ENCODE measurements at places on chromosomes 1 and 21. TPM values are rescaled to one million over a fixed set of nuclear protein-coding genes. Genes with fewer than 3 reads are reported as not detected.

SAMSN1 gene
- total RNA-seq = not detected

HYI gene
- total RNA-seq = 207 TPM

KANK4 gene
- total RNA-seq = not detected

NUP210L gene
- 0.09 TPM for total RNA-seq

CTTNBP2NL gene
- total RNA-seq = 23.8 TPM

DNA sequence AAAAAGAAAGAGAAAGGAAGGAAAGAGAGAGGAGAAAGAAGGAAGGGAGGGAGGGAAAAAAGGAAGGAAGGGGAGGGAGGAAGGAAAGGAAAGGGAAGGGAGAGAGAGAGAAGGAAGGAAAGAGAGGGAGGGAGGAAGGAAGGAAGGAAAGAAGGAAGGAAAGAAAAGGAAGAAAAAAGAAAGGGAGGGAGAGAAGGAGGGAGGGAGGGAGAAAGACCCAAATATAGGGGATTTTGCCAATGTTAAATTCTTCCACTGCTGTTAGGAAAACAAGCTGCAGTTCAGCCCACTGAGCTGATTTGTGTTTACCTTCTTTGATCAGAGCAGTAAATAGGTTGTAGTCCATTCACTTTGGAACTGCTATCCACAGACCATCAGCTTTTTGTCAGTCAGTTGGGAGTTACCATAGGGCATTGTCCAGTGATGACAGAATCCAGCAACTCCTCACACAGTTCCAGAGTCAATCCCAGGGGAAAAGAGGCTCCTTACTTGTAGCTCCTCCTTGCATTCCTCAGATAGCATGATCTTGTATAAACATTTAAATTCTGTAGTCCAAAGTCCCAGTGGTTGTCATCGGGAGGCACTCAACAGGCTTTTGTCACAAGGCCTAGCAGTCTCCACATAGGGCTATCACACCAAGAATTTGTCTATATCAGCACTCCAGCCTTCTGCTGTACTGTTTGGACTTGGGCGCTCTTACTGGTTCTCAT lies 13.5 kb upstream of the PPP1R8 start:
- no peak for DNase-seq

DNA sequence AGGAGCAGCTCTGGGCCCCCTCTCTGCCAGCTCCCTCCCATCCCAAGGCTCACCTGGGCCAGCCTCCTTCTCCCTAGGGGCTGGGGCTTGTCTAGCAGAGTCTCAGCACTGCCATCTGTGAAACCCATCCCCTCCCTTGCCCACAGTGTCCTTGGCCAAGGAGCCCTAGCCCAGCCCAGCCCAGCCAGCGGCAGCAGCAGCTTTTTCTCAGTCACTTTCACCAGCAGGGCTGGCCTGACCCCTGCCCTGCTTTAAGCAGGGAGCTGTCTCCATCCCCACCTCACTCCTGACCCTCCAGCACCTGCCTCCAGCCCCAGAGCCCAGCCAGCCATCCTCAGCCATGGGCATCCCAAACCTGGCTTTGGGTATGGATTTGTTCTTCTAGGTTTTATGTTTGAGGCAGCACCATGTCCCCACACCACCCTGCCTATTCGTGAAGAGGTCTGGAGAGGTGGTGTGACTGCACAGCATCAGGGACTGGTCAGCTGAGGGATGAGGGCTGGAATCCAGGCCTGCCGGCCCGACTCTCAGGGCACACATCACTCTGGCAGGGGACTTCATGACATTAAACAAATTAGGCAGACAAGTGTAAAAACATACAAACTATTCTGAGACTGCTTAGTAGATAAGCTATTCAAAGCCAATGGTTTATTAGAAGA lies 36.1 kb upstream of the ABCG1 start:
- no peak for DNase-seq

GRCh38 chr1:184757406-184757805 lies 2.7 kb upstream of the EDEM3 start:
- no peak for DNase-seq

- DNase-seq = no peak
These were observed 936 bp upstream of the NCAM2 start for GRCh38 chr21:20997311-20997635.

- DNase-seq = peak; percentile 13
These were observed 403.7 kb downstream of the SIPA1L2 start for GRCh38 chr1:232226197-232226712.

DNA sequence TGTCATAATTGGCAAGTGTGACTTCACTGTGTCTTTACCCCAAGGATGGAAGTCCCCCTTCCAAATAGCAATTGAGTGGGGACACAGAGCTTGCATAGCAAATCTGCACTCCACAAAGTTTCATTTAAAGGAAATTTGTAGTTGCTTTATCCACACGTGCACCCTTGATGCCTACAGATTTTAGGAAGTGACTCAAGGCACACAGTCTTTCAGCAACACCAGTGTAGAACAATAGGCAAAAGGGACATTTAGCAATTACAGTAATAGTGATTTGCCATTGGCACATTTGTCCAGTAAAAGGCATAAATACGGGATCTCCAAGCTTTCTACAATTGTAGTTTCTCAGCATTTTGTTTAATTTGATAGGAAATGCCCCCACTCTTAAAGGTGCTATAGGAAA lies 43.4 kb upstream of the KAZN start:
- DNase-seq = no peak

DNA sequence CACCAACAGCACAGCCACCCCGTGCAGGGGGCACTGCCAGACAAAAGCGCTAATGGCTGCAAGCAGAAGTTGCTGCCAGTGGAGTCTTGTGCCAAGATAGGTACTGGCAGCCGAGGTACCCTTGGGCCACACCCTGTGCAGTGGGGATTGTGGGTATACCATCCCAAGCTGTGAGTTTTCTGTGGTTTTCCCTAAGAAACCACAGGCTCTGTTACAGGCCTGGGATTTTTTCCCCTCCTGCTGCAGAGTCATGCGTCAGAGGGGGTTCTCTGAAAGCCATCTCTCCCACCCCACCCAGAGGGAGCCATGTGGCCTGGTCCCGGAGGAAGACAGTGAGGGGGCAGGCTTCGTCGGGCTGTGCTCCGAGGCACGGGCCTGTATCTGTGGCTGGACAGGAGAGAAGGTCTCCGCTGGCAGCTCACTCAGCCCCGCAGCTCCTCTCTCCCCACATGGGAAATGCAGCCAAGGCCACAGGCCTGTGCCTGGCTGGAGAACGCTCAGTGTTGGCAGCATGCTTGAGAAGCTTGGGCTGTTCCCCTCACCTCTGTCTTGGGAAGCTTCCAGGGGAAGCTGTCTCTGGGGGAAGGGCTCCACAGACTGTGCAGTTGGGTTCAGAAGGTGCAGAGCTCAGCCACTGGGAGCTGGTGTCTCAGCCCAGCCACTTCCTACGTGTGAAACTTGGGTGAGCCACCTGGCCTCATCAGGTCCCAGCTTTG lies 42.5 kb downstream of the NEK2 start:
- DNase-seq = no peak

DNA sequence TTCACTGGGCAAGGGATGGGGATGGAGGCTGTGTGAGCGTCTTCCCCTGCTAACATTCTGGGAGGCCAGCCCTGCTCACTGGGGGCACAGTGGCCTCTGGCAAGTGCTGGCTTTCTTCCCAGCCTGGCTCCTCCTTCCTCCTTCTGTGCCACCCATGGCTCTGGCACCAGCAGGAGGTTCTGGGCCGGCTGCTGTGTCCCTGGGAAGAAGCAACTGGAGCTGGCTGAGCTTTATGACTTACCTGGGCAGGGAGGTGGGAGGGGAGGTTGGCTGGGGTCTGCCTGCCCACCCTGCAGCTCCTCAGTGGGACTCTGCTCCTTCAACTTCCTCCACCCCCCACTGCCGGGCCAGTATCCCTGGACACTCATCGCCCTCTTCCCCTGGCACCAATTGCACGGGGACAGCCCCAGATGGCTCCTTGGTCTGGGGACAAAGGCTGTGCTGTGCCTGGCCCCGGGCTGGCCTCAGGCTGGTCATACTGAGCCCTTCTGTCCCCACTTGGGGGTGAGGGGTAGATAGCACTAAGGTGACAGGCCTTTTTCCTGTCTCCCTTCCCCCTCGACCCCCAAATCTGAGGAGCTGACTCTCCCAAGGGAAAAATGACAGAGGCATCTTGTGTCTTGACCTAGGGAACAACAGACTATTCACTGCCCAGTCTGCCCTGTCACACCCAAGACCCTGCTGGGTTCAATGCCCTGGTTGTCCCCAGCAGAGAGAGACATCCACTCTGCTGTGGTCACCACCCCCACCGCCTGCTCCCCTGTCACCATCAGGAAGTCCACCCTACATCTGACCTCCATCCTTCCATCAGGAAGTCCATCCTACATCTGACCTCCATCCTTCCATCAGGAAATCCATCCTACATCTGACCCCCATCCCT lies 14.4 kb downstream of the CDK18 start:
- DNase-seq = no peak

- peak; percentile 95 for DNase-seq
These were observed 27.2 kb upstream of the EPS8L3 start for GRCh38 chr1:109790735-109791494.

DNA sequence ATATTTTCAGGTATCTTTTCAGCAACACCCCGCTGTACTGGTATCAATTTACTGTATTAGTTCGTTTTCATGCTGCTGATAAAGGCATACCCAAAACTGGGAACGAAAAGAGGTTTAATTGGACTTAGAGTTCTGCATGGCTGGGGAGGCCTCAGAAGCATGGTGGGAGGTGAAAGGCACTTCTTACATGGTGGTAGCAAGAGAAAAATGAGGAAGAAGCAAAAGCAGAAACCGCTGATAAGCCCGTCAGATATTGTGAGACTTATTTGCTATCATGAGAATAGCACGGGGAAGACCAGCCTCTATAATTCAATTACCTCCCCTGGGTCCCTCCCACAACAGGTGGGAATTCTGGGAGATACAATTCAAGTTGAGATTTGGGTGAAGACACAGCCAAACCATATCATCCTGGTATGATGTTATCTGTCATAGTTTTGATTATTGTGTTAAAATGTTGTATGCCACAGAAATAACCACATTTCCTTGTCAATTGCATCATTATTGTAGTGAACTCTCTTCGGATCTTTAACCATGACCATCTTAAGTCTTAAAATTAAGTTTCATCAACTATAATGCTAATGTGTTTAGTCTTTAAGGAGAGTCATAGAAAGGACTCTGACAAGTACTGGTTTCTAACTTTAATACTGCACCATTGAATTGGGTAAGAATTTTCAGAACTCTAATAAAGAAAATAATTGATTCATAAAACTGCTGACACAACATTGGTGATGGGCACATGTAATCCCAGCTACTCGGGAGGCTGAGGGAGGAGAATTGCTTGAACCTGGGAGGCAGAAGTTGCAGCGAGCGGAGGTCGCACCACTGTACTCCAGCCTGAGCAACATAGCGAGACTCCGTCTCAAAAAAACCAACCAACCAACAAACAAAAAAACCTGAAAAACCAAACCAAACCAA lies 58.2 kb downstream of the TBX19 start:
- DNase-seq = no peak

DNA sequence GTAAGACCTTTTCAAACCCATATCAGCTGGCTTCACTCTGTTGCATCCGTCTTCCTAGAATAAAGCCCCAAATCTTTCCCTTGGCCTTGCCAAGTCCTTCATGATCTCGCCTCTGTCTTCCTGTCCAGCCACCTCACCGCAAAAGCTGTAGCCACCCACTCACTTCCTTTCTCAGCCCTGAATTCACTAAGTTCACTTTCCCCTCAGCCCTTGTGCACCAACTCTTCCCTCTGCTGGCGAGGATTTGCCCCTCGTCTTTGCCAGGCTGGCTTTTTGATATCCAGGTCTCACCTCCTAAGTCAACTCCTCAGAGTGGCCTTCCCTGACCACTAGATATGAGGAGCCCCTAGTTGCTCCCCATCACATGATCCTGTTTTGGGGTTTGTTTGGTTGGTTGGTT lies 3.9 kb upstream of the COL16A1 start:
- DNase-seq = peak; percentile 75

GRCh38 chr1:75129983-75130789 lies 4.0 kb upstream of the LHX8 start:
- DNase-seq = no peak
